ENCODE measurements at places on chromosomes 2 and 18. TPM values are rescaled to one million over a fixed set of nuclear protein-coding genes. Genes with fewer than 3 reads are reported as not detected.

TMEM198 gene
- 2.7 TPM for total RNA-seq

MDH1B gene
- total RNA-seq, result 0.87 TPM

ARPC2 gene
- 92.1 TPM for total RNA-seq

B3GNT7 gene
- 33.8 TPM for total RNA-seq

ACMSD gene
- not detected for total RNA-seq

TMEM247 gene
- total RNA-seq, result not detected

UGT1A3 gene
- 9.0 TPM for total RNA-seq

CAB39 gene
- total RNA-seq, result 83.9 TPM

MAP3K19 gene
- not detected for total RNA-seq

ERMN gene
- not detected for total RNA-seq

CYTIP gene
- not detected for total RNA-seq

OR6B2 gene
- total RNA-seq, result not detected

GPR35 gene
- 68.9 TPM for total RNA-seq

CDH2 gene
- total RNA-seq, result 18.7 TPM

QPCT gene
- not detected for total RNA-seq

PTPRN gene
- not detected for total RNA-seq

MROH2A gene
- total RNA-seq, result not detected

CHRNG gene
- total RNA-seq, result not detected

GMPPA gene
- total RNA-seq, result 20.7 TPM

RASGRP3 gene
- total RNA-seq, result 51.3 TPM

GCKR gene
- 33.5 TPM for total RNA-seq

CERKL gene
- not detected for total RNA-seq

ALLC gene
- total RNA-seq, result not detected

INHBB gene
- 7.2 TPM for total RNA-seq

SH2D6 gene
- 13.4 TPM for total RNA-seq

RAPH1 gene
- 30.7 TPM for total RNA-seq

EMILIN2 gene
- 10.8 TPM for total RNA-seq

Data from stomach (tissue), 19 donors.